ENCODE measurements at places on chromosomes 7 and 10.

DNA sequence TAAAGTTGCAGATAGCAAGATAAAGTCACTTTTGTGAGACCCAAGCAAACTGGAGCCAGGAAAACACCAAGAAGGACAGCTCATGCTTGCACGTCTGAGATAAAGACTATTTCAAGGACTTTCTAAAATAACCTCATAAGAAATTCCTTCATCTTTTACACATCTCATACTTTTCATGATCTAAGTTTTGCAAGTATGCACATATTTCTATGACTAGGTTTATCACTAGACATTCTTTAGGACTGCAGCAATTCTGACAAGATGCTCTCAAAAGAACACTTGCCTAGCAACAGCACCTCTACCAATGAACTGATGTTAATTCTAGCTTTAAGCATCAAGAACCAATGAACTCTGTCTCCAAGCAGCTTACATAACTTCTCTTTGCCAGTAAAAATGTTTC, 457.6 kb downstream of the SEMA3D start:
- DNase-seq = peak; percentile 91

- no peak for DNase-seq
Measured at GRCh38 chr10:69315100-69315542, 36.8 kb downstream of the HK1 start.

- no peak for DNase-seq
Measured at GRCh38 chr10:81928119-81928518, 53.1 kb downstream of the NRG3 start.

DNA sequence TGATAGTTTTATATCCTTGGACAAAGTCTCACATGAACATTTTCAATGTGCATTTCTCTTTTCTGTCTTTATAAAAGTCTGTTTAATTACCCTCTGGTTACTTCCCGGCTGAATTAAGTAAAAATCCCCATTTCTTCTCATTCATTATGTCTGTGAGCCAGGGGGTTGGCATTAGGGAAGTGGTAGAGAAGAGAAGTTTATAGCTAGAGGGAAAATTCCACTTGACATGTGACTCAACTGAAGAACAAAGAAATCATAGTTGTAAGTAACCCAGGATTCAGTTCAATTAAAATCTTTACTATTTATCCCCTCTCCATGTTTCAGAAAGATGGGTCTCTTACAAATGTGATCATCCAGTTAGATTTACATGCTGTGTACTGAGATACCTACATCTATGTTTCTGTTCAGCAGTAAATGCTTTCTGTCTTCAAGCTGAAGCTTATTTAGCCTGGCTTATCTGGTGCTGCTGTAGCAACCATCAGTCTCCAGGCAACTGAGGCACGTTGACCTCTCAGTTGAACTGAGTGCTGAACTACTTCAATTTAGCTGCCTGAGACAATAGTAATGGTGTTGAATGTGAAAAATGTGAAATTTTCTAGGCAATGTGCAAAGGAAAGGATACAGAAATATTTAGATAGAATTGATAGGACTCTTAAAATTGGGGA, 181.6 kb downstream of the MLLT10 start:
- DNase-seq = no peak

GRCh38 chr7:84364708-84365107, 170.1 kb upstream of the SEMA3A start:
- no peak for DNase-seq

DNA sequence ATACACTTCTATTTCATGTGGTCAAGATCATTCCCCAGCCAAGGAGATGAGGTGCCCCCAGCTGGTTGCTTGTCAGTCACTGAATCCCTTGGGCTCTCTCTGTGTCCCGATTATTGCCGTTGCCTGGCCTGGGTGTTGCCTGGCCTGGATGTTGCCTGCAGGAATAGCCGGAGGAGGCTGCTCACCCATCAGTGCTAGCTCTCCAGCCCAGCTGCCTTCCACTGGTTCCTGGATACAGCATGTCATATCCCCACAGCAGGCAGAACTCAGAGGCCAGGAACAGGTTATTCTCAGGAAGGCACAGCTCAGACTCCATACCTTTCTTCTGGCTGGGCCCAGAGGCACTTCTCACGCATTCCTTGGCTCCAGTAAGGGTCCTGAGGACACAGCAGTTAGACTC, 542.1 kb upstream of the MGMT start:
- no peak for DNase-seq

- DNase-seq = no peak
Measured at GRCh38 chr7:141288626-141289025, 214.8 kb downstream of the TMEM178B start.

GRCh38 chr7:28400838-28401360, 11.4 kb upstream of the CREB5 start:
- no peak for DNase-seq

GRCh38 chr7:98213888-98214810, 2.9 kb downstream of the BHLHA15 start:
- DNase-seq = no peak

DNA sequence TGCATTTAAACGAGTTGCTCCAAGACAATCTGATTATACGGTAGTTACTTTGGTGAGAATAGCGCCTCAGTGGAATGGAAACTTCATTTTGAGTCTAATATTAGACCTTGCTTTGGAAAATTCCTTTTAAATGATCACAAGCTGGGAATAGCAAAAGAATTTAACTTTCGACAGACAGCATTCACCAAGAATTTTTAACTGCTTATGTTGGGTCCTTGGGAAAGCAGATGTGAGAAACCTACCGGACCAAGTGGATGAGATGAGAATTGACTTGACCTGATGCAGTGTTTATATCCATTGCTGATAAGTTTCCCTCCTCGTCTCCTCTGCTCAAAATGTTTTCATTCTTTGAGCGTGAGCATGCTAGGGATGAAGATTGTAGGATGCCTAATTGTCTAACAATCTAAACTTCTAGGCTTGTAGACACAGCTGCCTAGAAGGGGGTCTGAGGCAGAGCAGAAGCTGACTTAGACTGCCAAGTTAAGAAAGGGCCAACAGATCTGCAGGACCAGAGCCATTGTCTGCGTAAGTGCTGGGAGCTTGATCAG, 126.9 kb downstream of the CNNM2 start:
- DNase-seq = peak; percentile 84

GRCh38 chr10:62413048-62413447, 38.9 kb downstream of the ZNF365 start:
- no peak for DNase-seq

GRCh38 chr7:44473295-44473694, 17.2 kb downstream of the NUDCD3 start:
- peak; percentile 71 for DNase-seq

- DNase-seq = no peak
Measured at GRCh38 chr10:88195841-88196240, 332.4 kb downstream of the PTEN start.
